Hematopoietic multipotent progenitor cell (in vitro differentiated cells): ENCODE measurements at places on chromosomes 5 and 9.

- no peak for DNase-seq
Observed at GRCh38 chr5:14816999-14817761, 54.4 kb downstream of the ANKH start.

DNA sequence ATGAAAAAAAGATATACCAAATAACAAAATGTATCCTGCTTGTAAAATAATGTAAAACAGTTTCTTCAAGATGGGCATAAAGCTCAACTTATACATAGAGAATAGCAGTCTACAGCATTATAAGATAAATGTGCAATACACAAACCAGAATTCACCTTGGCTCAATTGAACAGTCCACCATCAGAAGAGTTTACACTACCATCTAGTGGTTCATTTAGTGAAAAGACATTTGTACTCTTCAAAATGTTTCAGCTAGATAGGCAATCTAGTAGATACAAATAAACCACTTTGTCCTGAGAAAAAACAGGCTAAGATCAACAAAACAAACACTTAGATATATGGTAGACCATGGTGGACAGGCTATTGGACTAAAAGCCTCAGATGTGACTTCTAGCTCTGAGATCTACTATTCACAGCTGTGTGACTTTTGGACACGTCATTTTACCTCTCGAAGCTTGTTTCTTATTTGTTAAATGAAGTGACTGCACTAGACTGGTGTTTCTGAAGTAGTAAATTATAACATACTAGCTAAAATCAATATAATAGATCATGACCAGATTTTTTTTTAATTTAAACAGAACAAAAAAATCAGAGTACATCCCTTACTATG lies 22.1 kb upstream of the TPD52L3 start:
- peak; percentile 9 for DNase-seq

DNA sequence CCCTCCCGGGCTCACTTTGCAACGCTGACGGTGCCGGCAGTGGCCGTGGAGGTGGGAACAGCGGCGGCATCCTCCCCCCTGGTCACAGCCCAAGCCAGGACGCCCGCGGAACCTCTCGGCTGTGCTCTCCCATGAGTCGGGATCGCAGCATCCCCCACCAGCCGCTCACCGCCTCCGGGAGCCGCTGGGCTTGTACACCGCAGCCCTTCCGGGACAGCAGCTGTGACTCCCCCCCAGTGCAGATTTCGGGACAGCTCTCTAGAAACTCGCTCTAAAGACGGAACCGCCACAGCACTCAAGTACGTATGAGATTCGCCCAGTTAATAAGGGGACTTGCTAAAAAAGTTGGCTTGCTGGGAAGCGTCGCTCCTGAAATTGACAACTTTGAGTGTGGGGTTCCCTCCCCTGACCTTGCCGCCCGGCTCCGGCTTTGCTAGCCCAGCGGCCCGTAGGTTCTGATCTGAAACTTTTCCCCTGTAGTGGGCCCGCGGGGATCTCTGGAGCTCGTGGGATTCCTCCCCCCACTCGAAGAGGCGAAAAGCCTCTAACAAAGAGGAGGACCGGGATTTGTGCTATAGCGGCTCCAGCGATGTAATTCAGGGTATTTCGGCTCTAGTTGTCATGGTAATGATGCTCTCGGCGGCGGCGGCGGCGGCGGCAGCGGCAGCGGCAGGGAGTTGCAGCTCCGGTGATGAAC lies 572 bp downstream of the NR4A3 start:
- DNase-seq, result peak; percentile 61

- no peak for DNase-seq
Observed at GRCh38 chr9:131709771-131710431, 30.0 kb downstream of the RAPGEF1 start.

DNA sequence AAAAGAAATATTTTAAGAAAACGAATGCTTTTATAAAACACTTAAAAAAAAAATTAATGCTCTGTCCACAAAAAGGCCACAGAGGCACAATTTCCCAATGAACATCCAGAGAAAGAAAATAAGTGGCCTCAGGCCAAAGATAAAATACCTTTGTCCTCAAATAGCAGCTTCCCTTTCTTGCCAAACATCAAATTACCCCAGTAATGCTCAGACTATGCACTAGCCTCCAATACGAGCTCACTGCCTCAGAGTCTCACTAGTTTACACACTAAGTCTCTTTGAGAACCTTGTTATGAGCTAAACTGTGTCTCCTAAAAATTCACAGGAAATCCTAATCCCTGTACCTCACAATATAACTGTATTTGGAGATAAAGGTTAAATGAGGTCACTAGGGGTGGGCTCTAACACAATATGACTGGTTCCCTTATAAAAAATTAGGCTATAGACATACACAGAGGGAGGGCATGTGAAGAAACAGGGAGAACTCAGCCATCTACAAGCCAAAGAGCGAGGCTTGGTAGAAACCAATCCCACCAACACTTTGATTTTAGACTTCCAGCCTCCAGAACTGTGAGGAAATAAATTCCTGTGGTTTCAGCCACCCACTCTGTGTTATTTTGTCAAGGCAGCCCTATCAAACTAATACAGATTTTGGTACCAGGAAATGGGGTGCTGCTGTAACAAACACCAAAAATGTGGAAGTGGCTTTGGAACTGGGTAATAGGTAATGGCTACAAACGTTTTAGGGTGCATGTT lies 4.4 kb downstream of the MPDZ start:
- DNase-seq, result no peak

DNA sequence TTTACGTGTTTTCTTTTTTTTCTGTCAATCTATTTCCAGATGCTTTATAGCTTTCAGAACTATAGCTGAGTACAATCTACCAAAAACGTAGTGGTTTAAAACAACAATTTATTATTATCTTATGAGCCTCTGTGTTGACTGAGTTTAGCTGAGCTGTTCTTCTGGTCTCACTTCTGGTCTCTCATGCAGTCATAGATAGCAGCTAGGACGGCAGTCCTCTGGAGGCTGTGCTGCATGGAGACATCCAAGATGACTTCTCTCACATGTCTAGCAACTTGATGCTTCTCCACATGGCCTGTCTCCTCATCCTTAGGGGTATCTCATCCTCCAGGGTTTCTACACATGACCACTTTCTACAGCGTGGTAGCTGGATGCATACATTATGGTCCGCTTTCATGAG lies 22.0 kb upstream of the RAD23B start:
- no peak for DNase-seq

DNA sequence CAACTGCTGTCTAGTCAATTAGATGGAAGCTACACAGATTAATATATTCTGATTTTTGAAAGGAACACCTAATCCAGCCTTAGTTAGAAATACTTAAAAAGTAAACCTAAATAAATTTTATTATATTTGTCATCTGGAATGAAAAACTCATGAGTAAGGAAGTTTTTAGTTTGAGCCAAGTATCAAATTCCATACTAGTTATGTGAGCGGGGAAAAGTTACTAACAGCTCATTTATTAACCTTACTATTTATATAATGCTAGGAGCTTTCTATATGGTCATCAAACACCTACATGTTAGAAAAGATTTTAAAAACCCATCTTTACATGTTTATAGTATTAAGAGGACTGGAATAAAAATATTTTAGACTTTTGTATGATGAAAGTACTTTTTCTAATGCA lies 41.6 kb upstream of the POU5F2 start:
- DNase-seq, result no peak

DNA sequence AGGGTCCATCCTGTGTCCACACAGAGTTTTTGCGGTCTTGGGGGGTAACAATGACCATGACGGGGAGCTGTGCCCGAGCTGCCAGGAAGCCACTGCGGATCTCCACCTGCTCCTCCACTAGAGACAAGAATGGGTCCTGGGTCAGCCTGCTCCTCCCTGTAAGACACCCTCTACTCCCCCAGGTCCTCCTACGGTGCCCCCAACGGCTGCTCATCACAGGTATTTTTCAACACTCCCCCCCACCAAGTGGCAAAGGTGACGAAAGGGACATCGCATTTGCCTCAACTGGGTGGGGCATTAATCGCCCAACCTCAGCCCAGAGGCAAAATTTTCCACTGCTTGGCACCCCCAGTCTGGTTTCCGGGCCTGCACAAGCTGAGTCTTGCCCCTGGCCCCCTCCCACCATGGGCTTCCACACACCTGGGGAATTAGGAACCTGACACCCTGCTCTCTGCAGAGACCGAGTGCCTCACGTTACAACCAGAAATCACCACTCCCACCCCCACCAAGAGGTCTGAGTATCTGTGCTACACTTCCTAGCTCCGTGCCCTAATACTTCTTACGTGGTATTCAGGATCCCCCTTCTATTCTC lies 9.6 kb downstream of the NOL6 start:
- DNase-seq, result no peak

- DNase-seq, result no peak
Observed at GRCh38 chr9:75850459-75851200, 39.8 kb upstream of the PCSK5 start.

DNA sequence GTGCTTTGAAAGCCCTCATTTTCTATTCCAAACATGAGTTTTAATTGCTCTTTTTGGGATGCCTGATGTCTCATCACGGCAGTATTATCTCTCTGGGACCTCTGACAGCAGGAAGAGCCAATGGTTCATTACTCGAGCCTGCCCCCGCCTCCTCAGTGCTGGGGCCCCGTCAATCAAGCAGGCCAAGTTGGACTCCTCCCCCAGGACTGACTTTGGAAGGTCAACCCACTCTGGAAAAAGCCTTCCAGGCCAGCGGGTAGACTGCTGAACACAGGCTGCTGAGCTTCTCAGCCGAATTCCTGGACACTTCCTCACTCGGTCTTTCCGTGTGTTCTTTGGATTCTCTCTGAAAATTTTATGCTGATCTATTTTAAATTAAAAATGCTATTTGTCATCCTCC lies 9.5 kb upstream of the BARHL1 start:
- DNase-seq, result no peak

GRCh38 chr5:113213551-113214425 lies 221.0 kb downstream of the TSSK1B start:
- DNase-seq, result no peak

- DNase-seq, result peak; percentile 45
Observed at GRCh38 chr9:132412089-132412488, 2.1 kb downstream of the CFAP77 start.

- DNase-seq, result no peak
Observed at GRCh38 chr9:119088002-119088547, 281.2 kb downstream of the BRINP1 start.

- no peak for DNase-seq
Observed at GRCh38 chr5:144712090-144712489, 541.4 kb downstream of the KCTD16 start.

- no peak for DNase-seq
Observed at GRCh38 chr9:101706997-101707396, 31.4 kb downstream of the GRIN3A start.

- peak; percentile 20 for DNase-seq
Observed at GRCh38 chr5:141637123-141637766, 448 bp downstream of the RELL2 start.

- no peak for DNase-seq
Observed at GRCh38 chr5:152883066-152883775, 478.1 kb upstream of the NMUR2 start.

- DNase-seq, result no peak
Observed at GRCh38 chr9:91376239-91376638, 14.5 kb upstream of the AUH start.

- no peak for DNase-seq
Observed at GRCh38 chr5:128516978-128517377, 21.1 kb downstream of the FBN2 start.

DNA sequence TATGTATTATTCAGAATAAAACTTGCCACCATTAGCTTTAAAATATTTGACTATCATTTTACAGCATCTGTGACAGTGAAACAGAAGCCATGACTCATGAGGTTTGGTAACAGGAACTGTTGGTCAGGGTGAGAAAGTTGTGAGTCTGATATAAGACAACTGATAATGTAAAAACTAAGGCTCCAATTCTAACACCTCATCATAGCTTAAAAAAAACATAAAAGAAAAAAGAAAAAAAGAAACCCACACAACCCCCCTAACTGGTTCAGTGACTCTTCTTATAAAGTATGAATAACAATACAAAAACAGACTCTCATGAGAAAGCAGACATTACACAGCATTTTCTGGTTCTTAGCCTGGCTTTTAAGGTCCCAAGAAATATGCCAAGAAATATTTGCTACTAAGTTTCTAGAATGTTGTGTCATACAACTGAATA lies 85.8 kb downstream of the MRPS27 start:
- DNase-seq, result peak; percentile 85

DNA sequence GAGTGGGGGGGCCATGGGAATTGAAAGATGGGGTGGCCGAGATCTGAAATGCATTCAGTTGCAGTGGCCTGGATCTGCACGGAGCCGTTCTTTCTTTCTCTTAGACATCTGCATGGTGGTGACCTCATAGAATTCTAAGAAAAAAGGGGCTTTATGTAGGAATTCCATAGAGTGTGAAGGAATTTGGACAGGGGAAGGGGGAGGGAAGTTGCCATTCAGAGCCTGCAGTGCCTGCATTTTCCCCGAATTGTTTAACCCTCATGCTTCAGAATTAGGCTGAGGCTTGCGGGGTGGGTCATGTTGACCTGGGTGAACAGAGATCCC lies 4.9 kb downstream of the NEK6 start:
- no peak for DNase-seq

DNA sequence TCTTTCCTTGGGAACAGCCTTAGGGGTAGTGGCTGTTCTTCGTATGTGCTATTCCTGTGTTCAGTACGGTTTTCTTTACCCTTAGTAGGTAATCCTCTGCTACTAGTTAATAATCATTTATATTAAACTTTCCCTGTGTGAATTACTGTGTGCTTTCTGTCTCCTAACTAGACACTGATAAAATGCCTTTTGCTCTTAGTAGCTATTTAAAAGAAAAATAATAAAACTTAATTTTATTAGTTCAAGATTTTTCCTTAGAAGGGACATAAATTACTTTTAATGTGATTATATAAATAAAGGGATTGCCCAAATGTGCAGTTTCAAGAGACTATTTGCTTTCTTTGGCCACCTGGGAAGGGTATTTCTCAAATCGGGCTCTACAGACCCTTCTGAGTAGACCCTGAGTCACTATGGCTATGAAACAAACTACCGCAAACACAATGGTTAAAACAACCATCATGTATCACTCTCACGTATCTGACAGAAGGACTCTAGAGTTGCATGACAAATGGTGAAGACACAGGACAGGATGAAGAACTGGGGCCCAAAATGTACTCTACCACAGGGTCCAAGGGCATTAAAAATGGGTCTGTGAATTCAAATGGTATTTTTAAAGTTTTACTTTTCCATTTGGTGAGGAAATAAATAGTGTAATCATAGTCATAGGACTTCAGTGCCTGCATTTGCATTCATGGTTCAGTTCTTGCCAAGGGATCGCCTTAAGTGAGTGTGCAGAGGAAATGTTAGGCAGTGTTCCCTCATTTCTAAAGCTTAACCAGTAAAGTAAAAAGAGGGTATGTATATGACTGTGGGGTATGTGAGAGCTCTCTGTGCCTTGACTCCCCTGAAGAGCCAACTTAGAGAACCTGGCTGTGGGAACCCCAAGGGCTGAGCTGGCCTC lies 97.0 kb downstream of the TSSK1B start:
- DNase-seq, result no peak
